ENCODE measurements at places on chromosomes 11 and 22.

DNA sequence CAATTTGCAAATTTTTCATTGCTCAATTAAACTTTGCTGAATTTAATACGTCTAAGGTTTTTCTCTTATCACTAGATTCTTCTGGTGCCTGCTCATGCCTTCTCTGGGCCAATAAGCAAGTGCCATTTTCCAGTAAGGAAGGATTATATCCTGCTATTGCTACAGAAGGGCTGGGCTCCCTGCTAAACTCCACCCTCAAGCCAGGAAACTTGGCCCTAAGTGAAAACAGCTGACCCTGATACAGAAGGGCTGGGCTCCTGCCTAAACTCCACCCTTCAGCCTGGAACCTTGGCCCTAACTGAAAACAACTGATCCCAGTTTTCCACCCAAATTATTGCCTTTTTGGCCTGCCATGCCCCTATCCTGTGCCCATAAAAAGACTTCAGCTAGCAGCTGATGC lies 385.3 kb downstream of the DYNC2H1 start:
- no peak overlapping the region for H3K4me3 ChIP-seq
- no peak overlapping the region for H3K27ac ChIP-seq
- no peaks in the 10 kb centered on the region for H3K4me1 ChIP-seq
- H3K27me3 ChIP-seq = no peaks in the 10 kb centered on the region
- no peaks in the 10 kb centered on the region for H3K36me3 ChIP-seq

GRCh38 chr11:117950993-117951961 lies 22.1 kb upstream of the TMPRSS13 start:
- no peaks in the 10 kb centered on the region for H3K27me3 ChIP-seq

- no peak for DNase-seq
- no peak overlapping the region for H3K27ac ChIP-seq
- H3K36me3 ChIP-seq = no peaks in the 10 kb centered on the region
- H3K4me1 ChIP-seq = no peaks in the 10 kb centered on the region
Measured at GRCh38 chr11:115765803-115766239, 261.6 kb upstream of the CADM1 start.

GRCh38 chr11:9575260-9576240 lies 2.1 kb downstream of the WEE1 start:
- peak overlapping the region; percentile 89 for H3K27ac ChIP-seq
- peak; percentile 70 for DNase-seq
- H3K4me1 ChIP-seq = peaks cover 23% of the 10 kb centered on the region
- H3K36me3 ChIP-seq = no peaks in the 10 kb centered on the region

GRCh38 chr22:24961217-24961844 lies 8.8 kb downstream of the KIAA1671 start:
- no peak overlapping the region for H3K27ac ChIP-seq
- no peaks in the 10 kb centered on the region for H3K27me3 ChIP-seq
- H3K36me3 ChIP-seq = no peaks in the 10 kb centered on the region
- peaks cover 12% of the 10 kb centered on the region for H3K4me1 ChIP-seq
- no peak for DNase-seq
- no peak overlapping the region for H3K4me3 ChIP-seq

GRCh38 chr22:46777609-46777970 lies 15.1 kb downstream of the TBC1D22A start:
- no peak overlapping the region for H3K27ac ChIP-seq
- H3K27me3 ChIP-seq = no peaks in the 10 kb centered on the region
- no peak for DNase-seq
- H3K4me3 ChIP-seq = no peak overlapping the region
- no peaks in the 10 kb centered on the region for H3K36me3 ChIP-seq

- no peak overlapping the region for H3K27ac ChIP-seq
- no peak for DNase-seq
- no peak overlapping the region for H3K4me3 ChIP-seq
- no peaks in the 10 kb centered on the region for H3K36me3 ChIP-seq
- peaks cover 35% of the 10 kb centered on the region for H3K4me1 ChIP-seq
- H3K27me3 ChIP-seq = no peaks in the 10 kb centered on the region
Measured at GRCh38 chr11:18590571-18590970, 2.0 kb upstream of the UEVLD start.

DNA sequence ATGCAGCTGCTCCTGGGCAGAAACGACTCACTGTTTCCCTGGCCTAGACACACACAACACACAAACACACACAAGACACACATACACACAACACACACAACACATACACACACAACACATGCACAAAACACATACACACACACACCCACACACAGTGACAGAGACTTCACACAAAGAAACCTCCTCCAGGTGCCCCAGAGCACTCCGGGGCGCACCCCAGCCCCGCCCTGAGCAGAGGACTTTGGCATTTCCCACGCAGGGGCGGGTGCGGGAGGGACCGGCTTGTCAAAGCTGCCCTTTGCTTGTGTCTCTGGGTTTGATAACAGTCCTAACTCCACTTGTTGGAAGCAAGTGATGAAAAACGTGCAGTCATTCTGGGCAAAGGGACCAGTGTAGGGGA lies 6.5 kb downstream of the APOBEC3A start:
- peak overlapping the region; percentile 68 for H3K27ac ChIP-seq
- peaks cover 23% of the 10 kb centered on the region for H3K4me1 ChIP-seq
- no peak overlapping the region for H3K4me3 ChIP-seq
- H3K27me3 ChIP-seq = no peaks in the 10 kb centered on the region

- no peak overlapping the region for H3K27ac ChIP-seq
- H3K4me3 ChIP-seq = no peak overlapping the region
- no peaks in the 10 kb centered on the region for H3K4me1 ChIP-seq
- H3K36me3 ChIP-seq = peaks cover 19% of the 10 kb centered on the region
- no peaks in the 10 kb centered on the region for H3K27me3 ChIP-seq
Measured at GRCh38 chr22:50416996-50417395, 57.8 kb downstream of the SBF1 start.
